ENCODE measurements at places on chromosomes 5 and 9.

GRCh38 chr9:127847178-127847510 lies 7.3 kb downstream of the ENG start:
- no peak for DNase-seq

- no peak for DNase-seq
These were observed 102.4 kb downstream of the VAV2 start for GRCh38 chr9:133889584-133890301.

DNA sequence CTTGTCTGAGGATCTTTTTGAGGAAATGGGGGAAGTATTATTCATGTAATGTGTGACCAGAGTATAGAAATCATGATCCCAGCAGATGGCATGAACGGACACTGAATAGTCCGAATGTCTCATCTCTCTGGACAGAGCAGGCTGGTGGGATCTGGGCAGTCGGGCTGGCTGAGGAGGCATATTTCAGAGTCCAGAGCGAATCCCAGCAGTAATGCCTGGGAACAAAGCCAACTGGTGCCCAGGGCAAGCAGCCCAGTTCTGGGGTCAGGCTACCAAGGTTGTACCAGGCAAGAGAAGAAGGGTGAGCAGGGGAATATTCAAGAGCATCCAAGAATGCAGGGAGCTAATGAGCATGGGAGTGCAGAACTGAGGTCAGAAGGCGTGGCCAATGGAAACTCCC lies 306.4 kb downstream of the ZSWIM6 start:
- no peak for DNase-seq

- no peak for DNase-seq
These were observed 210.1 kb upstream of the MAP3K1 start for GRCh38 chr5:56605231-56605630.

GRCh38 chr9:81621785-81622259 lies 67.5 kb downstream of the TLE1 start:
- DNase-seq, result peak; percentile 22

GRCh38 chr5:68464424-68464823 lies 248.9 kb downstream of the PIK3R1 start:
- DNase-seq, result no peak

GRCh38 chr9:92486371-92486770 lies 4.1 kb upstream of the ASPN start:
- no peak for DNase-seq

DNA sequence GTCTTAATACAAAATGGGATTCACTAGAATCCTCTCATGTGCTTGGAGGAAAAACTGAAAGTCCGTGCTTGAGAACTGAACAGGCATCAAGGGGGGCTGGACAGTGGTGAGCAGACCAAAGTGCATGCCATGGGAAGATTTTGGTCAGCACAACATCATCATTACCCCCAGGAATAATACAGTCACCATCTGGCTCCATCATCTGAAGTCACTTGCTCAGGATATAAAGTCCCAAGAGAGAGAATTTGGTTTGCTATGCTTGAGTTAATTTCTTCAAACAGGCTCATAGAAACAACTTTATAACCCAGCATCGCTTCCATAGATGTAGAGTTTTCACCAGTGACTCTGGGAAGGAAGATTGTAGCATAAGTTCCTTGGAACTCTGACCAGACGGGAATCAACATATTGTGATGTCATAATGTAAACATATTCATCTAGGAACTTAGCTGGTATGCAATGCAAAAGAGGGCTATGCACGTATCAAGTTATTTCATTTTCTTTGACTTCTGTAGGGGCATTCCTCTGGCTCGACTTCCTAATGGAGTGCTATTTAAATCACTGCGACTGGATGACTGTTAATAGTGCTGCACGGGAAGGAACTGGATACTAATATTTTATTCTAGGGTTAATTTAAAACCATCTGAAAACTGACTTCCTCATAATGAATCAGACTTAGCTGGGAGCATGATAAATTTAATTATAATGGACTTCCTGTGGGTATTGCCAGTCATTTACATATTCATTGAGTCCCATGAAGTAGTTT lies 145.2 kb downstream of the MTRR start:
- DNase-seq, result no peak

DNA sequence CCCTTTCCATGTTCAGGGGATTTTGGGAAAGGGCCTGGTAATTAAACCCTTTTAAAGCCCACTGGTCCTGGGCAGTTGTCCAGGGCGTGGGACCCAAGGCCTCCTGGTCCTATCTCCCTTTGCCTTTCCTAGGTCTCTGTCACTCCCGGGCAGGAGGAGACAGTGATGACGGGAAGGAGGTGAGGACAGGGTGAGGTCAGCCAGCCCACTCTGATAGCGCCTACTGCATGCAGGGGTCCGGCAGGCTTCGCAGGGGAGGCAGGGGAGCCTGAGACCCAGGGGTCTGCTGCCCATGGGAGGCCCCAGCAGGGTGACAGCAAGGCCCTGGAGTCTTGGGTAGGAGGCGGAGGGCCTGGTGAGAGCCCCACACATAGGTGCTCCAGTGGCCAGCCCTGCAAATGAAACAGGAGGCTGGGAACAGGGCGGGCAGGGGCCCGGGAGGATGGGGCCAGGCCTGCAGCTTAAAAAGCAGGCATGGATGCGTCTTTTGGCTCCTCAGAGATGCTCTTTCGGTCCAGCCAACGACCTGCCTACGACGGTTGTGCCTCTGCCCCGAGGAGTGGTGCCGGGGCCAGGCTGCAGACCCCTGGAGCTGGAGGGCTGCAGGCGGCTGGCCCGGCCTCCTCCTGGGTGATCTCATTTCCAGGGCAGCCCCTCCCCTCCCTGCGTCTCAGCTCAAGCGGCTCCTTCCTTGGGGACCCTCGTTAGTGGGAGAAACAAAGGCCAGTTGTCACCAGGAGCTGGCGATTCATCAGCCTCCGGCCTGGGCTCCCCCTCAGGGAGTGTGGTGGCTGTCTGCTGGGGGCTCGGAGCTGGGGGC lies 6.7 kb upstream of the RXRA start:
- DNase-seq, result peak; percentile 58

- DNase-seq, result no peak
These were observed 83.7 kb downstream of the VCAN start for GRCh38 chr5:83555263-83555662.

GRCh38 chr5:142320851-142321560 lies 3.8 kb downstream of the SPRY4 start:
- DNase-seq, result no peak

DNA sequence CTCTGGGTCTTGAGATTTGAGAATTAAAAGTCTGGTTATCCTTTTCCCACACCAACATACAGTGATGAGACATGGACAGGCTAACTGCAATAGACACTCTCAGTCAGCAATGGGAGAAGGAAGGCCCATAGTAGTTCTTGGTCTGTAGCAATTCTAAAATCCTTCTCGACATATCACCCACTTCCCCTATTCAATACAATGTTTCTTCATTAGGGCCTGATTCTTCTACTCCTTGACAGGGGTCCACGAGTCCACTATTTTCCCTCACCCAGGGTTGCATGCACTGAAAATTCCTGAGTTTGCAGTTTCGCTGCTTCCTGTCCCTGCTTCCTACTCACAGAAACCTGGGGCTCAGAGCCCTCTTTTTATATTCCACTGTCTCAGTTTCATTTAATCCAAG lies 402.8 kb downstream of the MAT2B start:
- DNase-seq, result no peak

DNA sequence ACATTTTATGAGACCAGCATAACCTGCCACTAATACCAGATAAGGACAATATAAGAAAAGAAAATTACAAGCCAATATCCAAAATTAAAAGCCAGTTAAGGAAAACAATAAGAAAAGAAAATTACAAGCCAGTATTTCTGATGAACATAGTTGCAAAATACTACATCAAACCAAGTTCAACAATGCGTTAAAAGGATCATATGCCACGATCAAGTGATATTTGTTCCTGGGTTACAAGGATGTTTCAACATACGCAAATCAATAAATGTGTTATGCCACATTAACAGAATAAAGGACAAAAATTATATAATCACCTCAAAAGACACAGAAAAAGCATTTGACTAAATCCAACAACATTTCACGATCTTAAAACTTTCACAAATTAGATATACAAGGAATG lies 431.9 kb downstream of the ELAVL2 start:
- no peak for DNase-seq

- DNase-seq, result no peak
These were observed 190.2 kb upstream of the PCSK5 start for GRCh38 chr9:75700252-75700640.

GRCh38 chr9:137365552-137366444 lies 57.2 kb downstream of the EXD3 start:
- DNase-seq, result no peak

DNA sequence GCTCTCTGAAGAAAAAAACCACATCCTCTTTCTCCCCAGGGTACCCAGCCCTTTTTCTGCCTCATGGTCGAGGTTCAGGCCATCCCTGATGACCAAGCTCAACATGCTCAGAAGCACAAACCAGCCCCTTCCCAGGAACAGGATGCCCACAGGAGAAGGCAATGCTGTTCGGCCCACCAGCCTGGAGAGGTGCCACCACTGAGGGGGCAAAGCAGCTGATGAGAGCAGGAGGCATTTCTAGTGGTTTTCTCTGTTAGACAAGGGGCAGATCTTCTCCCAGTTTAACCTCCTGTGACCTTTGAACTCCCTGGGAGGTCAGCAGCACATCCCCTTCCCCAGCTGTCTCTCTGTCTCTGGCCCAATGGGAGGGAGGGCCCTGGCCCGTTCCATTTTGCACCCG lies 73.0 kb downstream of the PAX5 start:
- DNase-seq, result no peak

DNA sequence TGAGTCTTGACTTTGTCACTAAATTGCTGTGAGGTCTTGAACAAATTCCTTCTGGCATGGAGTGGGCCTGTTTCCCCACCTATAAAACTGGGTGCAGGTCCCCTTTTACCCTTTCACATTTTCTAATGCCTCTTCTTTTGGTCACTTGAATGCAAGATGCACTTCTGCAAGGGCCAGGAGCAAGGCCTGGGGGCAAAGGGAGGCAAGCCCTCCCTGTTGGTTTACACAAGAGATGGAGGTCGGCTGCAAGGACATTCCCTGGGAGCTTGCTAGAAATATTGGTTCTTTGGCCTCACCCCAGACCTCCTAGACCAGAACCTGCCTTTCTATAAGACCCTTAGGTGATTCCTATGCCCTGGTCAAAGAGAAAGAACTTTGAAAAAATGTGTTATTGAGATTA lies 5.8 kb downstream of the FOXE1 start:
- DNase-seq, result no peak

GRCh38 chr5:41371738-41372137 lies 138.7 kb downstream of the PLCXD3 start:
- no peak for DNase-seq

GRCh38 chr5:170619869-170620268 lies 116.0 kb downstream of the KCNIP1 start:
- no peak for DNase-seq

GRCh38 chr9:121345070-121345469 lies 25.0 kb downstream of the STOM start:
- DNase-seq, result no peak

GRCh38 chr9:91338681-91339080 lies 23.0 kb downstream of the AUH start:
- no peak for DNase-seq

DNA sequence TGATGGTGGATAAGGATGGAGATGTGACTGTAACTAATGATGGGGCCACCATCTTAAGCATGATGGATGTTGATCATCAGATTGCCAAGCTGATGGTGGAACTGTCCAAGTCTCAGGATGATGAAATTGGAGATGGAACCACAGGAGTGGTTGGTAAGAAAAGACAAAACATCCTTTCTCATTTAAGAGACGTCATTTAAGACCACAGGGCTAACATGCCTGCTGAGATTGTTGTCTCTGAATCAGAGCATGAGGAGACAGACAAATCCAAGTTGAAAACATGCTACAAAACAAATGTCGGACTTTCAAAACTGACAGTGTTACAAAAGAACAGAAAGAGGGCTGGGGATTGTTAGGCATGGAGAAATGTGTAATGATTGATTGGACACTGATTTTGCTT lies 4.6 kb downstream of the CCT5 start:
- DNase-seq, result no peak

GRCh38 chr5:151180291-151180690 lies 22.7 kb upstream of the ANXA6 start:
- DNase-seq, result no peak

DNA sequence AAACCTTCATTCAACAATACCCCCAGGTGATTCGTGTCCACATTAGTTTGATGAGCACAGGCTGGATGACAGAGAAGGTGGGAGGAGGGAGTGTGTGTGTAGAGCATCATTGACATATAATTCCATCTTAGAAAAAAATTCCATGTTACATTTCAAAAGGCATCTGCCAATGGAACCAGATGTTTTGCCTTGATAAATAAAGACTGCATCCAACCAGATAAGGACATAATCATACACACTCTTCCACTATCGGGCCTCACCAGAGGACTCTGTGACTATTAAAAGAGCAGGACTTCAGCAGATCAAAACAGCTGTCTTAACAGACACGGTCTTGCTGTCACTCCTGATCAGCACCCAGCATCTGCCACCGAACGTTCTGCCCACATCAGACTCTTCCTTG lies 96.4 kb upstream of the SPIN1 start:
- no peak for DNase-seq

DNA sequence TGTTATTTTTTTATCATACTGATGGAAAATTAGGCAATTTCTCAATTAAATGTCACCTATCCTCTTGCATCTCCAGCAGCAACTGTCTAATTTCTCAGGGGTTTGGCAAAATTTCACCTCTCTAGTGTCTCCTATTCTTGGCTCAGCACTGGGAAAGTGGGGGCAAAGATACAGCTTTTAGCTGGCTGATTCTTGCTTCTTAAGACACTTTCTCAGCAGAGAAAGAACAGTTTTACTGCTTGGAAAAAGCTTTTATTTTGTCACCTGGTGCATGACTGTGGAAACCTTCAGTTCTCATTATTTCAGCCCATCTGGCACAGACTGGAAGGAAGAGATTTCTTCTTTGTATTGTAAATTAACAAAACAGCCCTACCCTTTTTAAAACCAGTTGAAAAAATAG lies 283.6 kb upstream of the SGCD start:
- DNase-seq, result no peak

DNA sequence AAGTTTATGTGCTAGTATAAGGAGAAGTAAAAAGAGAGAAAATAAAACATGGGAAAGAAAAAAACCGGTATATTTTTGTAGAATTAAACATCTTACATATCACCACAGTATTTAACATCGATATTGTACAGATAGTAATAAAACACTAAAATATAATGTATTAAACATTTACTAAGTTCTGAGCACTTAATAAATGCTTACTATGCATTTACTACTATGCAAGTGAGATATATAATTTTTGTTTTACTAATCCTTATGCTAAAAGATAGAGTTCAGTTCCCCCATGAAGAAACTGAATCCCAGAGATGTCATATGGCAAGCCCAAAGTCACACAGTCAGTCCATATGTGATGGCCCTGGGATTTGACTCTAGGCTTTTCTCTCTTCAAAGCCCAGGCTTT lies 51.1 kb downstream of the SH3TC2 start:
- DNase-seq, result no peak

DNA sequence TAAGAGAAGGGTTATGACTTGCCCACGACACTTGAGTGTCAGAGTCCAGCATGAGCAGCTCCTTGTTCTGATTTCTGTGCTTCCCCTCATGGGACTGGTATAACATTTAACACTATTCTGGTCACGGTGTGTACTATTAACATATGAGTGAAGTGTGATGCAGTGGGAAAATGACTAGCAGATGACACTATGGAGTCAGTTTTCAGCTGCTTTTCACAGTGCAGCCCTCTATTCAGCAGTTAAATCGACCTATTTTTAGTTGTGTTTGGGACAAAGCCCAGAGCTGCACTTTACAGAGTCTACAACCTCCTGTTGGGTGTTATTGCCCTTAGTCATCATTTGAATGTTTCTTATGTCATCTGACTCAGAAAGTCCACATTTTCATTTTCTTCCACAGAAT lies 59.1 kb downstream of the CHSY3 start:
- DNase-seq, result no peak
